ENCODE measurements at places on chromosomes 1 and 21. TPM values are rescaled to one million over a fixed set of nuclear protein-coding genes. Genes with fewer than 3 reads are reported as not detected.

GRCh38 chr1:204341380-204341779 is 18.3 kb downstream of the PLEKHA6 start:
- no peak for DNase-seq
- peaks cover 23% of the 10 kb centered on the region for H3K27me3 ChIP-seq
- no peak overlapping the region for H3K4me3 ChIP-seq
- H3K4me1 ChIP-seq, result no peaks in the 10 kb centered on the region
- no peaks in the 10 kb centered on the region for H3K36me3 ChIP-seq
- no peak overlapping the region for H3K27ac ChIP-seq

NECTIN4 gene
- not detected for total RNA-seq

GRCh38 chr1:198007687-198008607 is 90.8 kb downstream of the LHX9 start:
- DNase-seq, result no peak
- H3K4me1 ChIP-seq, result no peaks in the 10 kb centered on the region
- H3K27ac ChIP-seq, result no peak overlapping the region
- H3K36me3 ChIP-seq, result no peaks in the 10 kb centered on the region

- DNase-seq, result no peak
- H3K4me1 ChIP-seq, result peaks cover 14% of the 10 kb centered on the region
- no peaks in the 10 kb centered on the region for H3K36me3 ChIP-seq
- peak overlapping the region; percentile 38 for H3K27ac ChIP-seq
- peaks cover 5% of the 10 kb centered on the region for H3K27me3 ChIP-seq
Observed at GRCh38 chr1:37998913-37999429, 6.3 kb downstream of the FHL3 start.

RBM11 gene
- total RNA-seq, result 1.6 TPM

DNA sequence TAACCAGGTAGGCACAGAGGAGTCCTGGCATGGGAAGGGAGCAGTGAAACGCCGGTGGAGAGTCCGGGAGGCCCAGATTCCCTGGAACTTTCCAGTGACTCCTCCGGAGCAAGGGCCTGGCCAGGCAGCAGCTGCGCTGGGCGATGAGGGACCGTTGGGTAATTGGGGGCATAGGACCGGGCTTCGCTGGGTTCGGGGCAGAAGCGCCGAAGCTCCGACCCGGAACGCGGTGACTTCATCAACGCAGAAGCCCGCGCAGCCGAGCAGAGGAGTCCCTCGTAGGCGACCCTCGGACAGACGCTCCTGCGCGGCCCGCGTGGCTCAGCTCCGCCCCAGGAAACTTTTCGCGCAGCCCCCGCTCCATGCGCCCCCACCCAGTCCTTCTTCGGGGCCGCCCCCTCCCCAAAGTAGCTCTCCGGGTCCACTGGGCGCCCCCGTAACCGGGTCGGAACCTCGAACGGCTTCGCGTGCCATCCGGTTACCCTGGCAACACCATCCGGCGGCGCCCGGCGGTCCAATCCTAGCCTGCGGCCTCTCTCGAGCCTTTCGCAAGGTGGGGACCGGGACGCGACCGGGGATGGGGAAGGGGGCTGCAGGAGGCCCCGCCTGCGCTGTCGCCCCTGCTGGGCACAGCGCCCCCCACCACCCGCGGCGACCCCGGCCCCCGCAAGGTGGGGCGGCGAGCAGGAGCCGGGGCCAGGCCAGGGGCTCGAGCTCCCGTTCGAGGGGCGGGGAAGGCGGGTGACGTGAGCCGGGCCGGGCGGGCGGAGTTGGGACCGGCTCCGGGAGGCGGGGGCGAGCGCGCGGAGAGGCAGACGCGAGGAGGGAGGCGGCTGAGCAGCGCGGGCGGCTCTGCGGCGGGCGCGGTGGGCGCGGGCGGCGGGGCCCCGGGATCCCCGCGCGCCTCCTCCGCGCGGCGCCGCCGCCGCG is at the start of gene AJAP1:
Gene AJAP1, plus strand, starts transcription at position 814 of the 930 bp plus-strand sequence. CDS start 817 bp downstream, outside the sequence.
- peaks cover 45% of the 10 kb centered on the region for H3K27me3 ChIP-seq
- H3K4me1 ChIP-seq, result peaks cover 2% of the 10 kb centered on the region
- no peak for DNase-seq
- H3K27ac ChIP-seq, result no peak within 1 kb of the TSS

DNA sequence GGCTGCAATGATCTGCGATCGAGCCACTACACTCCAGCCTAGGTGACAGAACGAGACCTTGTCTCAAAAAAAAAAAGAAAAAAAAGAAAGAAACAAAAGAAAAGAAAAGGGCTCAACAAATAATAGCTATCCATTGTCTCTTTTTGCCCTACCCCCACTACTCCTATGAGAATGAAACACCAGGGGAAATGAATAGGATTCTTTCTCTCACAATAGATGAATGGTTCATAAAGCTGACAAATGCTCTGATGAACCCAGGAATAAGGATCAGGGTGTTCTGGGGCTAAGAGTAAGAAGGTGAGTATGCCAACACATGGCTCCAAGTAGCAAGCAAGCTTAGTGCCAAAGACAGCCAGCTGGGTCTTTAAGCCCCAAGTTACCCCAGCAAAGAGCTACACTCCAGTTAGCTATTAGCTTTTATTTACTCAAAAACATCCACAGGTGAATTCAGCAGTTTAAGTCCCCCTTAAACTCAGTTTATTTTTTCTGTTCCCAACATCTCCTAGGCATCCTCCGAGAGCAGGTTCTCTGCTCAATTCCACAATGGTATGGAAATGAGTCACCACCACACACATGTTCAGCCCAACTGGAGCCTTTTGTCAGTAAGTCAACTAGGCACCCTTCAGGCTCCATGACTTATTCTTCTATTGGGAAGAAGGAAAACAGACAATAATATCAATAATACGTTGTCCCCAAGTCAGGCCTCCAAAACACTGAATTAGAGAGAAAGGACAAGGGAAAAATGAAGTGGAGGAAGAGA is 4.2 kb downstream of the ADORA3 start:
- H3K36me3 ChIP-seq, result no peaks in the 10 kb centered on the region
- no peak overlapping the region for H3K27ac ChIP-seq
- no peak overlapping the region for H3K4me3 ChIP-seq
- no peaks in the 10 kb centered on the region for H3K27me3 ChIP-seq
- H3K4me1 ChIP-seq, result peaks cover 35% of the 10 kb centered on the region
- no peak for DNase-seq

RCSD1 gene
- 185 TPM for total RNA-seq

PRRX1 gene
- not detected for total RNA-seq

DNA sequence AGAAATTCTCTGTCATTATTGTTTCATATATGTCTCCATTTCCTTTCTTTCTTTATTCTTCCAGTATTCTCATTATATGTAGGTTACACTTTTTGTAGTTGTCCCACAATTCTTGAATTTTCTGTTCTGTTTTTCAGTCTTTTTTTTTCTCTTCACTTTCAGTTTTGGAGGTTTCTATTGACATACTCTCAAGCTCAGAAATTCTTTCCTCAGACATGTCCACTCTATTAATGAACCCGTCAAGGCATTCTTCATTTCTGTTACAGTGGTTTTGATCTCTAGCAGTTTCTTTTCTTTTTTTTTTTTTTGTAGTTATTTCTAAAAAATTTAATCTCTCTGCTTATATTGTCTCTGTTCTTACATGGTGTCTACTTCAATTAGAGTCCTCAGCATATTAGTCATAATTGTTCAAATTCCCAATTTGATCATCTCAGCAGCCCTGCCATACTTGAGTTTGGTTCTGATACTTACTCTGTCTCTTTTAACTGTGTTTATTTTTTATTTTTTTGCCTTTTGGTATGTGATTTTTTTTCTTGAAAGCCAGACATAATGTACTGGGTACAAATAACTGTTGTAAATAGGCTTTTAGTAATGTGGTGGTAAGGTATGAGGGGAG is 49.5 kb upstream of the KCNK2 start:
- H3K27me3 ChIP-seq, result no peaks in the 10 kb centered on the region
- no peaks in the 10 kb centered on the region for H3K36me3 ChIP-seq
- DNase-seq, result no peak

- H3K4me1 ChIP-seq, result no peaks in the 10 kb centered on the region
- DNase-seq, result no peak
- H3K27me3 ChIP-seq, result no peaks in the 10 kb centered on the region
- H3K27ac ChIP-seq, result no peak overlapping the region
- H3K36me3 ChIP-seq, result no peaks in the 10 kb centered on the region
Observed at GRCh38 chr1:214957330-214958137, 125.0 kb upstream of the KCNK2 start.

PFKFB2 gene
- 10.1 TPM for total RNA-seq

GRCh38 chr1:166080277-166080966 is 86.4 kb downstream of the FAM78B start:
- no peak overlapping the region for H3K4me3 ChIP-seq
- no peak for DNase-seq
- H3K27ac ChIP-seq, result no peak overlapping the region
- H3K4me1 ChIP-seq, result no peaks in the 10 kb centered on the region

DNA sequence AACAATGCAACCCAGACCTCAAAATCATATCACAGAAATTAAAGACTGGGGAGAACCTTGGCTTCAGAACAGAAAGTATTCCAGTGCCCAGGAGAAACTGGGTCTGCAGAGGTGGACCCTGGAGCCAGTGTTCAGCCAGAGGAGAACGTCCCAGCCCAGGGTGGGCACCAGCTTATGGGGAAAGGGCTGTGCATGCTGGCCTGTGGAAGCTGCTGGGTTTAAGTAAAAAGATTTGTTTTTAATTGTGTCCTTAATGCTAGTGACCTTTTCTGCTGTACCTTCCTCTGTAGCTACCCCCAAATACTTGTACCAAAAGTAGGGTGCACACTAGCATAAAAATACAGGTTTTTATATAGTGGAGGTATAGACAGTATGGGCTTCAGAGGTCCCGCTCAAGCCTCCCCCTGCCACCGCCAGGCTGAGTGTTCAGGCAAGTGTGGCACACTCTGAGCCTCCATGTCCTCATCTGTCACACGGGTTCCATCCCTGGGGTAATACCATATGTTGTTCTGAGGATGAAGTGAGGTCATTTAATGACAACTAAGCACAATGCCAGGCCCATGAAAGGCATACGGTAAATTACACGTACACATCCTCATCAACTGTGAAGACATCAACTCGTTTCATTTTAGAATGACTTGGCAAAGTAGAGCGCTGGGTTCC is 47.0 kb downstream of the SLC37A1 start:
- H3K4me3 ChIP-seq, result no peak overlapping the region
- peaks cover 92% of the 10 kb centered on the region for H3K36me3 ChIP-seq
- H3K4me1 ChIP-seq, result peaks cover 23% of the 10 kb centered on the region
- no peaks in the 10 kb centered on the region for H3K27me3 ChIP-seq
- H3K27ac ChIP-seq, result no peak overlapping the region

DNA sequence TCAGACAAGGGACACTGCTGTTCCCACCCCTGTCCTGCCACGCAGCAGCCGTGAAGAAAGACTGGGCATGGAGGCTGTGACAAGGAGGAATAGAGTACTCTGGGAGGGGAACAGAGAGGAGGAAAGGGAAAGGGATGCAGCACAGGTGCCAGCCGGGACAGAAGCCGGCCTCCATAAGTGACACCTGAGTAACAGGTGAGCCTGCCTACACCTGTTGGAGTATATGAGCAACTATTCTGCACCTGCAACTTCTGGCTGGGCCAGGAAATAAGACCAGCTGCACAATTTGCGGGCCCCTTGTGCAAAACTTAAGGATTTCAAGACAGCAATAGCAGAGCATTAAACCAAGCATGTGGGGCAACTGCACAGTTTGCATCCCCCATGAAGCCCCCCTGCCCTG is 72.5 kb upstream of the GOLT1A start:
- no peak for DNase-seq
- no peak overlapping the region for H3K4me3 ChIP-seq
- H3K27me3 ChIP-seq, result peaks cover 21% of the 10 kb centered on the region
- peaks cover 19% of the 10 kb centered on the region for H3K4me1 ChIP-seq
- peak overlapping the region; percentile 86 for H3K27ac ChIP-seq

NHLH2 gene
- not detected for total RNA-seq

TENT5C gene
- 56.2 TPM for total RNA-seq

DNA sequence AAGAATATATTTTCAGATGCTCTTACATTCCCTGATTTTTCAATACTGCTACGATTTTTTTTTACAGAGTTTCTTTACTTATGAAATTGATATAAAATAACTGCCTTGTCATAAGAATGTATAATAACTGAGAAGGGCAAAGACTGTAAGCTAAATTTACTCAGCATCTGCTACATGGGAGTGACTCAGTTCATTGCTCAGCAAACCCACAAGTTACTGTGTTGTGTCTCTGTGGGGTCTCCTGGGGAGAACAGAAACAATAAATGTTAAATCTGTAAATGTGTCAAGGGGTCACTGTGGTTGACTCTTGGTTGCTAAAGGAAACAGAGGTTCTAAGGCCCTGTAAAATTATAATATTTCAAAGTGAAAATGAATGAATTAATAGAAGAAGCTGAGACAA is 210.3 kb upstream of the CACYBP start:
- H3K4me3 ChIP-seq, result no peak overlapping the region
- peaks cover 8% of the 10 kb centered on the region for H3K4me1 ChIP-seq
- peaks cover 3% of the 10 kb centered on the region for H3K36me3 ChIP-seq
- no peak overlapping the region for H3K27ac ChIP-seq

OR4F29 gene
- total RNA-seq, result not detected

GRCh38 chr21:45056917-45057560 is 17.3 kb upstream of the ADARB1 start:
- no peak overlapping the region for H3K27ac ChIP-seq
- DNase-seq, result no peak
- H3K36me3 ChIP-seq, result no peaks in the 10 kb centered on the region
- peaks cover 34% of the 10 kb centered on the region for H3K27me3 ChIP-seq
- no peaks in the 10 kb centered on the region for H3K4me1 ChIP-seq

DNA sequence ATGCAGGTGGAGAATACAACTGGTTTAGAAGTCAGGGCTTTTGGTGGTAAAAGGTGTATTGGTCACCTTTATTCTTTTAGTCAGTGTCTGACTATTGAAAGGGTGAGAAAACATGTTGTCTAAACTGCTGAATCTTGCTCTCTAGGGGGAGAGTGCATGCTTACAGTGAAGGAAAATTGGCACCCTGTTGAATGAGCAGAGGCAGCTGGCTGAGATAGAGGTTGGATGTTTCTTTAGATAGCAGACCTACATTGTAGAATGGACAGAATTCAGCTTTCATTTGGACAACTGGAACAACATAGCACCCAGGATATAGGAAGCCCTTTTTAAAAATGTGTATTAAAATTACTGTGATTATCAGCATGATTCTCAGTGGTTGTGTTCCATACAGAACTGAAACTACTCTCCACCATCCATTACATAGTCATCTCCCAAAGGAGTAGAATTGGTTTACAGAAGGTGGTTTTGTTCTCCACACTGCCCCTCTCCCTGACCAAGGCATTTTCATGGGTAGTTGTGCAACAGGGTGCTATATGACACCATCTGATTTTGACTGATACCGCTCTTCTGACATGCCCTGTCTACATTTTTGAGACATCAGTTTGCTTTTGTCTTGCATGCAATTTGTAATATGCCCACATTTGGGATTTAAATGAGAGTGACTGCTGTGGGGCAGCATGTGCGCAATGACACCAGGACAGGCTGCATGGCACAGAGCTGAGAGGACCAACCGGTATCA is 16.2 kb downstream of the RHOU start:
- H3K4me3 ChIP-seq, result no peak overlapping the region
- H3K27ac ChIP-seq, result no peak overlapping the region
- H3K4me1 ChIP-seq, result no peaks in the 10 kb centered on the region
- peaks cover 49% of the 10 kb centered on the region for H3K27me3 ChIP-seq
- DNase-seq, result no peak
- H3K36me3 ChIP-seq, result no peaks in the 10 kb centered on the region

DNA sequence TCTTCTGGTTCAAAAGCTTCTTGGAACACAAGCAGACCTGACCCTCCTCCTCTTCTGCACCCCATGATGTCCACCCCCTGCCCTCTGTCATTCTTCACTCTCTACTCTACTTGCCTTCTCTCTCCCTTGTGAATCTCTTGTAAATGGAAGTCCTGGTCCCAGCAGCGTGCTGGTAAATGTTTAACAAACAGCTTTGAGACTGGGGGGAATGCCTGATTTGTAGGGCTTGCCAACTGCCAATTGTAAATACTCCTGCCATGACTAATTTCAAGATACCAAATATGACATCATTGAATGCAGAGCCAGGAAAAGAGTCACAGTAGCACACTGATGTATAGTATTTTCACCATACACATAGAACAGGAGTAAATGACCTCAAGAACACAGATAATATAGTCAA is 40.9 kb upstream of the LRRN2 start:
- no peak for DNase-seq
- H3K27me3 ChIP-seq, result peaks cover 25% of the 10 kb centered on the region
- no peak overlapping the region for H3K4me3 ChIP-seq
- H3K36me3 ChIP-seq, result no peaks in the 10 kb centered on the region
- no peaks in the 10 kb centered on the region for H3K4me1 ChIP-seq

All from activated B cell treated with CpG ODN at 0.5 μM for 24 hours (primary cell).